Left colon (tissue), 2 donors: ENCODE measurements at places on chromosomes 1 and 21. TPM values are rescaled to one million over a fixed set of nuclear protein-coding genes. Genes with fewer than 3 reads are reported as not detected.

The ADAM30 gene
- total RNA-seq = not detected

The XKR8 gene
- 9.9 TPM for total RNA-seq

The CA6 gene
- not detected for total RNA-seq

The NUDT4B gene
- not detected for total RNA-seq

The LAX1 gene
- 3.5 TPM for total RNA-seq
